A549 (cell line): ENCODE measurements at places on chromosomes 2 and 18. TPM values are rescaled to one million over a fixed set of nuclear protein-coding genes. Genes with fewer than 3 reads are reported as not detected.

Gene GALNT3
- polyA plus RNA-seq: 0.04 to 0.05 TPM in 2 of 3 replicates, not detected in the other

Gene UXS1
- polyA plus RNA-seq: 48.5 to 53.6 TPM (median 50.5 TPM) in 3 replicates

GRCh38 chr2:219727771-219728429 is 100.5 kb downstream of the SLC4A3 start:
- DNase-seq: no peak

GRCh38 chr2:5594249-5594695 is 97.9 kb upstream of the SOX11 start:
- DNase-seq: no peak

- no peak for DNase-seq
Observed at GRCh38 chr18:21538230-21538629, 62.3 kb downstream of the ESCO1 start.

DNA sequence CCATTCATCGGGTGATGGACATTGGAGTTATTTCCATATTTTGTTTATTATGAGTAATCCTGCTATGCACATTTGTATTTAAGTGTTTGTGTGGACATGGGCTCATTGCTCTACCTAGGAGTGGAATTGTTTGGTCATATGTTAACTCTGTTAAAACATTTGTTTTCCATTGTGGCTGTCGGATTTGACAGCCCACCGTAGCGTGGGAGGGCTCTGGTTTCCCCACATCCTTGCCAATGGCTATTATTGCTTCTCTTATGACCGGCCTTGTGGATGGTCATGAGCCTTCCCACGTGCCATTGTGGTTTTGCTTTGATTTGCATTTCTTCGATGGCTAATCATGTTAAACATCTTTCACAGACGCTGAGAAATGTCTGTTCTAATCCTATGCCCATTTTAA is 92.0 kb downstream of the ZNF236 start:
- no peak for DNase-seq

GRCh38 chr18:864872-865273 is 39.8 kb upstream of the ADCYAP1 start:
- peak; percentile 75 for DNase-seq

DNA sequence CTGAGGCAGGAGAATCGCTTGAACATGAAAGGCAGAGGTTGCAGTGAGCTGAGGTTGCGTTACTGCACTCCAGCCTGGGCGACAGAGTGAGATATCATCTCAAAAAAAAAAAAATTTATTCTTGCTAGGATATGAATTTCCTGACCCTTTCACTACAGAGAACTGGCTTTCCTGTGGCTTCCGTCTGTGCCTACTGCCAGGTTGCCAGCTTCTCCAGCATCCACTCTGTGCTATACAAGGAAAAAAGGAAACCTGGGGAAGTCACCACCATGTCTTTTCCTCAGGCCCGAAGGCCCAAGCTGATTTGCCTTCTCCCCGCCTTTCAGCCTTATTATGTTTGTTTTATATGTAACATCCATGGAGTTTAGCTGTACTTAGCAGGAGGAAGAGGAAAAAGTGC is 122.0 kb upstream of the REV1 start:
- no peak for DNase-seq
